ENCODE measurements at places on chromosomes 5 and 9.

DNA sequence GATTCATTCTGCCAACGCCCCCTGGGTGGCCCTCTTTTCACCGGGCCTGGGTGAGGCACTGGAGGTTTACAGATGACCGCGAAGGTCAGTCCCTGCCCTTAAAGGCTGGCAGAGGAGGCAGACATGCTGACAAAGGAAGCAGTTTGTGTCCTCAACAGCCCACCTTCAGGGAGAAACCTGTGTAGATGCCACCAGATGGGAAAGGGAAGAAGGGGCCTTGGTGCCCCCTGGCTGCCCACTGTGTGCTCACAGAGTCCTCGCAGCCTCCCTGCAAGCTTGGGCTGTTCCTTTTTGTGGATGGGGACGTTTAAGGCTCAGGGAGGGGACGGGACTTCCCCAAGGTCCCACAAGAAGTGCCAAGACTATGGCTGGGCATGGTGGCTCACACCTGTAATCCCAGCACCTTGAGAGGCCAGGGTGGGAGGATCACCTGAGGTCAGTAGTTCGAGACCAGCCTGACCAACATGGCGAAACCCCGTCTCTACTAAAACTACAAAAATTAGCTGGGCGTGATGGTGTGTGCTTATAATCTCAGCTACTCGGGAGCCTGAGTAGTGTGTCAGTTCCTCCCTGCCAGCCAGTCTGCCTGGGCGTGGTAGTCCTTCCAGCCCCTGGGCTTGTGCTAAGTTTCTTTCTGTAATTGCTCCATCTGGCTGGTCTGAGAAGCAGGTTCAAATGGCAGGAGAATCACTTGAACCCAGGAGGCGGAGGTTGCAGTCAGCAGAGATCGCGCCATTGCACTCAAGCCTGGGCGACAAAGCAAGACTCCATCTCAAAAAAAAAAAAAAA lies 36.2 kb downstream of the NEK6 start:
- no peak for DNase-seq

DNA sequence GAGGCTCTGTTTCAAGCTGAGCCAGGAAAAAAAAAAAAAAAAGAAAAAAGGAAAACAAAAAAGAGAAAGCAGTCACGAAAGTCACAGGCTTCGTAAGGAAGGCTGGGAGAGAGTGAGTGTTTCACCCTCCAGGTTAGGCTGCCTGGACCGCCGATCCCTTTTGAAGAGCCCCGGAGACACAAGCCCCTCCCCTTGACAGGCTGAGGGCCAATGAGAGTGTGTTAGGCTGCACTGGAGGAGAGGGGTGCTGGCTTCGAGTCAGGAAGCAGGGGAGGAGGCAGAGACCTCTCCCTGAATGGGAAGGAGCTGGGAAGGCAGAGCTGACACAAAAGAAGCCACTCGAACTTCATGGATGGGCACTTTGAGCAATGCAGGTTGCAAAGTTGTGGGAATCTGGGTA lies at the start of gene NMUR2:
NMUR2 (minus strand) TSS at position 135 of the 400 bp plus-strand sequence. CDS start 166 bp downstream, outside the sequence.
- DNase-seq = no peak

DNA sequence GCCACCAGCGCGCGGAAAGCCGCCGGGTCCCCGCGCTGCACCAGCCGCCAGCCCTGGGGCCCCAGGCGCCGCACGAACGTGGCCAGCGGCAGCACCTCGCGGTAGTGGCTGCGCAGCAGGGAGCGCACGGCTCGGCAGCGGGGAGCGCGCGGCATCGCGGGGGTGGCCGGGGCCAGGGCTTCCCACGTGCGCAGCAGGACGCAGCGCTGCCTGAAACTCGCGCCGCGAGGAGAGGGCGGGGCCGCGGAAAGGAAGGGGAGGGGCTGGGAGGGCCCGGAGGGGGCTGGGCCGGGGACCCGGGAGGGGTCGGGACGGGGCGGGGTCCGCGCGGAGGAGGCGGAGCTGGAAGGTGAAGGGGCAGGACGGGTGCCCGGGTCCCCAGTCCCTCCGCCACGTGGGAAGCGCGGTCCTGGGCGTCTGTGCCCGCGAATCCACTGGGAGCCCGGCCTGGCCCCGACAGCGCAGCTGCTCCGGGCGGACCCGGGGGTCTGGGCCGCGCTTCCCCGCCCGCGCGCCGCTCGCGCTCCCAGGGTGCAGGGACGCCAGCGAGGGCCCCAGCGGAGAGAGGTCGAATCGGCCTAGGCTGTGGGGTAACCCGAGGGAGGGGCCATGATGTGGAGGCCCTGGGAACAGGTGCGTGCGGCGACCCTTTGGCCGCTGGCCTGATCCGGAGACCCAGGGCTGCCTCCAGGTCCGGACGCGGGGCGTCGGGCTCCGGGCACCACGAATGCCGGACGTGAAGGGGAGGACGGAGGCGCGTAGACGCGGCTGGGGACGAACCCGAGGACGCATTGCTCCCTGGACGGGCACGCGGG lies at the start of gene TERT:
TERT (minus strand) TSS at position 234 of the 815 bp plus-strand sequence; CDS start at position 155, 79 bp downstream.
- peak; percentile 71 for DNase-seq

GRCh38 chr9:120583958-120584369 lies 4.0 kb upstream of the CDK5RAP2 start:
- DNase-seq = no peak

- DNase-seq = no peak
These were observed 280.0 kb upstream of the EFNA5 start for GRCh38 chr5:107950776-107951175.

- no peak for DNase-seq
These were observed 1.4 kb upstream of the ETF1 start for GRCh38 chr5:138544181-138545134.

DNA sequence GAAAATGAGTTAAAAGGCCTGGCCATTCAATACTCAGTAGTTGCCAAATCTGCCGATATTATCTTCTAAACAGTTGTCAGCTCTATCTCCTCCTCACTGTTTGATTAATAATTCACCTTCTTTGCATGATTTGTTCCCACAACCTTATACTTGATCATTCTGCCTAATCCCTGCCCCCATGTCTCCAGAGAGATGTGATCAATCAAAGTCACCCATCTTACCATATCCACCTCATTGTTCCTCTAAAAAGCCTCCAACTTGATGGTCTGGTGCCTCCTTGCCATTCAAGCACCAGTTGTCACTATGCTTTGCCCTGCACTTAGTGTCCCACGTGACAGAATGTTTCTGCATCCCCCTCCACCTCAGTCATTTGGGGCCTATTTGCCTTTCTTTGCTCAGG lies 41.3 kb downstream of the KIAA1958 start:
- DNase-seq = no peak

GRCh38 chr9:127214421-127215267 lies 49.9 kb upstream of the GARNL3 start:
- DNase-seq = no peak

- no peak for DNase-seq
These were observed 928 bp downstream of the RPL7A start for GRCh38 chr9:133348718-133349573.

DNA sequence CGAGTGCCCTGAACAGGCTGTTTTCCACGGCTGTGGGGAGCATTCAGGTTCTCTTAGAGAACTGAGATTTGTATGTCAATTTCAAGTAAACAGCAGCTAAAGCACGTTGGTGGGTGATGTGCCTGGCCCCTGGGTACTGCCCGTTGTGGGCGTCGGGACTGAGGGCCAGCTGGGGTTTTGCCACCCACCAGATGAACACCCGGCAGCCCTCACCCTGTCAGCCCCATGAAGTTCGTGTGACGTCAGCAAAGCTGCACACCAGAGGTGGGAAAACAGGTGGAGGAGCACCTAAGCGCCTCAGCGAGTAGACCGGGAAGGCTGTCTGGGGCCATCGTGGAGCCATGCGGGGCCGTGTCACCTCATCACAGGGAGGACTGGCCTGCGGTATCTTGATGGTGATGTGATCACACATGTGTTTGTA lies 9.2 kb downstream of the CEP72 start:
- DNase-seq = no peak

GRCh38 chr5:7250611-7251010 lies 145.3 kb upstream of the ADCY2 start:
- no peak for DNase-seq

DNA sequence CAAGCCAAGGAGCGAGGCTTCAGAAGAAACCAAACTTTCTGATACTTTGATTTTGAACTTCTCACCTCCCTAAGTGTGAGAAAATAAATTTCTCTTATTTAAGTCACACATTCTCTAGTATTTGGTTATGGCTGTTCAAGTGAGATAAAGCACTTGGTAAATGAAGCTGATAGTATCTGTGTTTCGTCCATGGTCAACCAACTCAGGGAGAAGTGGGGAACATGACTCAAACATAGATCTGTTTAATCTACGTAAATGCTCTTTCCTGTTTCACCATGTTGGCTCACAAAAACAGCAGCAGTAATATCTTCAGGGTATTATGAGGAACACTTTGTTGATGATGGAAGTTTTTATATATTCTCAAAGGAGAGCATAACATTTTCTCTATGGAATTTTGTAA lies 2167.2 kb upstream of the C9orf72 start:
- DNase-seq = no peak
